Ureter (tissue), 1 donor: ENCODE measurements at places on chromosomes 1 and 21. TPM values are rescaled to one million over a fixed set of nuclear protein-coding genes. Genes with fewer than 3 reads are reported as not detected.

- no peak for DNase-seq
Observed at GRCh38 chr1:206070627-206071304, 17.8 kb downstream of the RHEX start.

DNA sequence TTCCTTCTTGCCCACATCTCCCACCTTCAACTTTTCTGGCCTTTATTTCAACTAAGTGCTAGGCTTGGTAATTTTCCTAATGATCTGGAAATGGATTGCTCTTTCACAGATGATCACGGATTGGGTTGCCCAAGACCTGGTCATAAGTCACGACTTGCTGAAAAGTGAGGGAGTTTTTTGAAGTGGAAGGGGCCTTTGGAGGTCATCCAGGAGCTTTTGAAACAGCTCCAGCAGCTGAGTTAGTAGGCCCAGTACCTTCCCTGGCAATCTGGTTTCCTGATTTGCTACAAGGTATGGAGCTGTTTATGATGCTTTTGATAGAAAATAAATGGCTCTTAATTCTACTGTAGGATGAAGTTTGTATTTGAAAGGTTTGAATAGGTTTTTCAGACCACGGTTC lies 20.4 kb downstream of the GREM2 start:
- no peak for DNase-seq

DNA sequence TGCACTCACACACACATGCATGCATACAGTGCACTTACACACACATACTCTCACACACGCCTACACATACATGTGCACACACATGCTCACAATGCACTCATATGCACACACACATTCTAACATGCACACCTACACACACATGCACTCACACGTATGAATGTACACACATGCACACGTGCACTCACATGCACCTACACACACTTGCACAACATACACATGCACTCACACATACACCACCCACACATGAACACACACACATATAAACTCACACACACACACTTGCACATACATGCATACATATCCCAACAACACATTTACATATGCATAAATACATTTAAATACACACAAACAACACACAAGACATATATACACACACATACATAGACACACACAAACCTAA lies 30.6 kb downstream of the OBSCN start:
- no peak for DNase-seq

GRCh38 chr1:228842094-228842775 lies 107.0 kb downstream of the RHOU start:
- no peak for DNase-seq

ALX3 gene
- not detected for total RNA-seq

GRCh38 chr1:225881081-225881958 lies 860 bp downstream of the TMEM63A start:
- DNase-seq = peak; percentile 84

RIPPLY3 gene
- total RNA-seq = 0.18 TPM

- no peak for DNase-seq
Observed at GRCh38 chr1:229397762-229398161, 36.1 kb downstream of the ACTA1 start.

ILDR2 gene
- total RNA-seq = 14.2 TPM

- DNase-seq = no peak
Observed at GRCh38 chr21:14308234-14308633, 74.7 kb downstream of the HSPA13 start.

- no peak for DNase-seq
Observed at GRCh38 chr1:23977187-23977853, 2.8 kb downstream of the SRSF10 start.

- no peak for DNase-seq
Observed at GRCh38 chr1:92623187-92623778, 136.6 kb upstream of the GFI1 start.

- no peak for DNase-seq
Observed at GRCh38 chr1:94315552-94316116, 78.2 kb upstream of the ARHGAP29 start.

GRCh38 chr1:196577386-196577785 lies 30.9 kb downstream of the KCNT2 start:
- DNase-seq = no peak

GRCh38 chr1:247370786-247371732 lies 39.4 kb upstream of the ZNF496 start:
- no peak for DNase-seq

DNA sequence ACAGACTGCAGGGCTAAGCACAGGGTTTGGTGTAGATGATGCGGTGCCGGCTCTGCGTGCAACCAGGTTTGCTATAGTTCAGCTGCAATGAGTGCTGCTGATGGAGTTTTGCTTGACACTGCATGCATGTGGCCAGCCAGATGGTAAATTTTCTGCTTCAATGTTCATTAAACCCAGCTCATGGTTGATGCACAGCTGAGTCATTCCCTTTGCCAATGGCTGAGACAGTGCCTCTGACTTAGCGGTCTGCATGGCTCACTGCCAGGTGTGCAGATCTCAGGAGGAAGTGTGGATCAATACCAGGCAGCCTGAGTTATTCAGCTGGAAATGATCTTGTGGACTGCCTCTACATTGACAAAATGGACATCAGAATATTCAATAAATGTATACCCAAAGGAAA lies 172.7 kb upstream of the ZP4 start:
- no peak for DNase-seq

- DNase-seq = peak; percentile 46
Observed at GRCh38 chr1:10338047-10338446, 60.8 kb upstream of the PGD start.

BTBD19 gene
- total RNA-seq = 8.7 TPM

KCNN3 gene
- total RNA-seq = 5.4 TPM

CA14 gene
- total RNA-seq = 1.4 TPM

DNA sequence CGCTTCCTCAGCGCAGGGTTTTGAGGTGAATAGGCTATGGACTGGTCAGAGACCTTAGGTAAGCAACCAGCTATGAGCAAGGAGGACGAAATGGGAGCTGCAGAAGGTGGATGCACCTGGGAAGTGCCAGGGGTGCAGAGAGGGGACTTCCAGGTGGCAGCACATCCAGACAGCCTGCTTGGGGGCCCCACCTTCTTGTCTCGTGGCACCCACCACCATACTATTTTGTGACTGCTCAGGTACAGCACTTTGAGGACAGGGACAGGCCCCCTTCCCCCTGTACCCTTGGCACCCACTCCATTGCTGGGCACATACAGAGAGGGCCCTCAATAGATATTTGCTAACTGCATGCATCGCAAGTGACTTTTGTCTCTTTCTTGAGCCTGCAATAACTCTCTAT lies 777 bp upstream of the KISS1 start:
- no peak for DNase-seq

DNA sequence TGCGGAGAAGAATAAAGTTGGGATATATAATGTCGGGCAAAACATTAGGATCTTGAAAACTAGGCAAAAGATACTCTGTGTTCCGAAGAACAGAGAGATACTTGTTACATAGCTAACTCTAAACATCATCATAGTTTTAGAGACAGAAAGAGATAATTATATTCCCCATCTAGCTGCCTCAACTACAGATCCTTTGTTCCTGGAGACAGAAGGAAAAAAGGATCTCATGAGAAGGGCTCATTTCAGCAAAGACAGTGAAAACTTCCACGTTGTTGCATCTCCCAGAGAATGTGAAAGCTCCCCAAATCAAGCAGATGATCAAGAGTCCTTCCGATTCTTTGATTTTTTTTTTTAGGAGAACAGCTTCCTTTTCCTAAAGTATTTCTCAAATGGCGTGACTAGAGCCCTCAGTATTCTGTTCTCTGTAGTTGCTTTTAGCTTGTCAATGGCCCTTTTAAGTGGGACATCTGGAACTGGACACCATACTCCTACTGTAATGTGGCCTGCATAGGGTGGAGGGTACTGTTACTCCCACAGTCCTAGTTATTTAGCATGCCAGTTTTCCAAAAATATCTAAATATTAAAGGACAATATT lies 1048.2 kb downstream of the TTLL7 start:
- DNase-seq = no peak

GRCh38 chr1:167467126-167467710 lies 51.1 kb downstream of the CD247 start:
- DNase-seq = no peak

LRRC38 gene
- total RNA-seq = not detected

LINGO4 gene
- 0.31 TPM for total RNA-seq

DNA sequence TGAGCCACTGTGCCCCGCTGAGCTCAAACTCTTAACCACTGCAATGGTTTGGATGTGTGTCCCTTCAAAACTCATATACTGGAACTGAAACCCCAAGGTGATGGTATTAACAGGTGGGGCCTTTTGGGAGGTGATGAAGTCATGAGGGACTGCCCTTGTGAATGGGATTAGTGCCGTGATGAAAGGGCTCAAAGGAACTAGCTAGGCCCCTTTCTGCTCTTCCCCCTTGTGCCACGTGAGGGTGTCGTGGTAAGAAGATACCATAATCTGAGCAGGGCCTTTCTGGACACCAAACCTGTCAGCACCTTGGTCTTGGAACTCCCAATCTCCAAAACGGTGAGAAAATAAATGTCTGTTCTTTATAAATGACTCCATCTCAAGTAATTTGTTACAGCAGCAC lies 45.5 kb upstream of the SPOCD1 start:
- DNase-seq = no peak

DNA sequence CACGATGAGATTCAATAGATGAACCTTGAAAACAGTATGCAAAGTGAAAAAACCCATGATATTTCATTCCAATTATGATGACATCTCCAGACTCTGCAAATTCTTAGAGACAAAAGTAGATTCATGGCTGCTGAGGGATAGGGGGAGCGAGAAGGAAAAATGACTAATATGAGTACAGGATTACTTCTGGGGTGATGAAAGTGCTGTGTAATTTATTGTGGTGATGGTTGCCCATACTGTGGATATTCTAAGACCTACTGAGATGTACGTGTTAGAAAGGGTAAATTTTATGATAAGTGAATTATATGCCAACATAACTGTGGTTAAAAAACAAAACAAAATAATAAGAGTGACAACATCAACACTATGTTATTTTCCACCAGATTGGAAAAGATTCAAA lies 18.9 kb upstream of the RGS7 start:
- DNase-seq = no peak

DNA sequence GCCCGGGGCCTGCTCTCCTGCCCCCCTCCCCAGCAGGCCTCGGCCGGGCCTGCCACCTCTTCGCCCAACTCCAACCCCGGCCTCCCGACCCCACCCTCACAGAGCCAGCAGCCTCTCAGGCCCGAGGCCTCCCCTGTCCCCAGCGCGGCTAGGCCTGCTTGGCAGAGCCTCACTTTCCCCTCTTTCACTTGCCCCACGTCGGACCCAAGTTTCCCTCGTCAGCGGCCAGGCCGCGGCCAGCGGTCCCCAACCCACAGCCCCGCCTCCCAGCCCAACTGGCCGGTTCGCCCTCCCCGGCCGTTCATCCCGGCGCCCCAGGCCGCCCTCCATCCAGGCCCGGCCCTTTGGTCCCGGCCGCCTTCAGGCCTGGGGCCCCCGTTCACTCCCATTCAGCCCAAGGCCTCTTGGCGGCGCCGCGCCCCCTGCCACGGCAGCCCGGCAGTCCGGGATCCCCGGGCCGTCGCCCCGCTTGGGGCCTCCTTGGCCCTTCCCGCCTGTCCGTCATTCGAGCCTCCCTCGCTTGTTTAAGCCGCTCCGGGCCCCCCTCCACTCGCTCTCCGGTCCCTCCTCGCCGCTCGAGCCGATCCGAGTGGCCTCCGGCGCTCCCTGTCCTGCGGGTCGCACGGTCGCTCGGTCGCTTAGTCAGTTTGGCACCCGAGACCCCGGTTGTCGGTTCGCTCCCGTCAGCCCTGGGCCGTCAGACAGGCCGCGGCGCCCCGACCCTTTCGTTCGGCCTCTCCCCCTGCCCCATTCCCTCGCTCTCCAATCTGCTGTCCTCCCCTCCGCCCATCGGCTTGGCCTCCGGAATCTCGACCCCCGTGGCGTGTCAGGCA lies 1.4 kb downstream of the LRRC41 start:
- DNase-seq = peak; percentile 56

DTL gene
- 1.6 TPM for total RNA-seq

GRCh38 chr1:2214541-2215241 lies 13.4 kb upstream of the SKI start:
- peak; percentile 62 for DNase-seq

DNA sequence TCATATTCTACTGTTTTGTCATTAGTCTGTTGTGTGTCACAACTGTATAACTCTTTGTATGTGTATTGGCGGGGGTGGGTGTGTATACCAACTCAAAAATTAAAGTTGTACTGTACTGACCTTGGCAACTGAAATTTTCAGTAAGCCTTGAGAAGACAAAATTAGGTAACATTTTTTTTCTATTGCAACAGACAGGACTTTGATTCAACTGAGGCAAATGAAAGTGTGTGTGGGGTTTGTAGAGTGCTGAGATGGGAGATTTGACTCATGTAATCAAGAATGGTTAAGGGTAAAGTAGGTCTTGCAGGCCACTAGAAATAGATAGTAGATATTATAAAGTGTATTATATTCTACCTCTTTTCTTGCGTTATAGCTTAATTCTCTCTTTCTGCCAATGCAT lies 14.6 kb upstream of the B3GALT2 start:
- no peak for DNase-seq

DNA sequence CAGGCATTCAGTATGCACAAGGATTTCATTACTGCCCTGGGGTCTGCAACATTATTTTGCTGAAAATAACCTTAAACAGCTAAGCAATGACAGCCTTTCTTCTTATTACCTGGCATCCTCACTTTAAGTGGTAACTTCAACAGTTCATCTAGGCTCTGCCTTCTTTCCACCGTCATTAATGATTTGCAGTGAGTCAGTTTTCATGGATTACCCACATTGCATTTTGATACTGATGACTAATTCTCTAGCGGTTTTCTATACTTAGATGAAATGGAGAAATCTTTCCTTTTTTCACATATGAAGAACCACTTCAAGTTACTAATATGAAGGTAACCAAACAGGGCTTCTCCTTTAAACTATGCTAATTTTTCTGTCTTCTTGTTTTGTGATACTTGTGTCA lies 226.9 kb upstream of the TMPRSS15 start:
- DNase-seq = no peak

- DNase-seq = no peak
Observed at GRCh38 chr1:193437785-193438184, 251.4 kb upstream of the B3GALT2 start.

GRCh38 chr1:111161843-111162487 lies 21.9 kb downstream of the CEPT1 start:
- no peak for DNase-seq

GRCh38 chr1:110612060-110612745 lies 6.0 kb upstream of the KCNA2 start:
- DNase-seq = no peak

GRCh38 chr1:89616844-89617627 lies 15.9 kb upstream of the LRRC8C start:
- DNase-seq = no peak

- peak; percentile 31 for DNase-seq
Observed at GRCh38 chr1:29629814-29630516, 393.6 kb downstream of the PTPRU start.

NBPF6 gene
- not detected for total RNA-seq
